Stimulated activated CD4-positive, alpha-beta T cell treated with anti-CD3 and anti-CD28 coated beads, Interleukin-2, amount 100 ng/mL, for 48 hours (primary cell): ENCODE measurements at places on chromosomes 7 and 10.

GRCh38 chr7:30459591-30460245 lies 18.9 kb downstream of the NOD1 start:
- DNase-seq: no peak

GRCh38 chr7:64429232-64429631 lies 115.5 kb downstream of the ZNF736 start:
- DNase-seq: no peak

DNA sequence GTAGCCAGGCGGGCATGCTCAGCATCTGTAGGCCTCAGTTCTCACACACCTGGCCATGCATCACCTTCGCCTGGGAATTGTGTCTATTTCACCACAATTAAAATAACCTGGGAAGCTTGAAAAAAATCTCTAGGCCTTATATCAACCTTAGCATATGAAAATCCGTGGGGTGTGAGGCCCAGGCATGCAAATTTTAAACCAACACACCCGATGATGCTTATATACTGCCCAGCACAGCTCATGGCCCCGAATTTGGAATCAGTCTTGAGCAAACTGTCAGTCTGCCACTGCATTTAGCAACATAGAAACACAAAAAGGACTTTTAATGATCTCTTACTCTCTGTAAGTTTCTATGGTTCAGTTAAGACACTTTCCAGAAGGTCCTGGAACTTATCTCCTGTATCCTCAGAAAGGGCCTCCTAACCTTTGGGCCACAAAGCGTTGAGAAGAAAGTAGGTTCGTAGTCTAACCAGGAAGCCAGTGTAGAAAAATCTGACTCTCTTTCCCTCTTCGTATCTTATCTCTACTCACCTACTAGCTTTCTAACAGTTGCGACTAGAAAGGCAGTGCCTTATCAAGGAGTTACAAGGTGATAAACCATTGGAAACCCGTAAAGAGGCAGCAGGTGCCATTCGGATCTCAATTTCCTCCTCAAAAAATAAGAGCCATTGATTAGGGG lies 12.0 kb upstream of the DMBT1 start:
- DNase-seq: no peak

DNA sequence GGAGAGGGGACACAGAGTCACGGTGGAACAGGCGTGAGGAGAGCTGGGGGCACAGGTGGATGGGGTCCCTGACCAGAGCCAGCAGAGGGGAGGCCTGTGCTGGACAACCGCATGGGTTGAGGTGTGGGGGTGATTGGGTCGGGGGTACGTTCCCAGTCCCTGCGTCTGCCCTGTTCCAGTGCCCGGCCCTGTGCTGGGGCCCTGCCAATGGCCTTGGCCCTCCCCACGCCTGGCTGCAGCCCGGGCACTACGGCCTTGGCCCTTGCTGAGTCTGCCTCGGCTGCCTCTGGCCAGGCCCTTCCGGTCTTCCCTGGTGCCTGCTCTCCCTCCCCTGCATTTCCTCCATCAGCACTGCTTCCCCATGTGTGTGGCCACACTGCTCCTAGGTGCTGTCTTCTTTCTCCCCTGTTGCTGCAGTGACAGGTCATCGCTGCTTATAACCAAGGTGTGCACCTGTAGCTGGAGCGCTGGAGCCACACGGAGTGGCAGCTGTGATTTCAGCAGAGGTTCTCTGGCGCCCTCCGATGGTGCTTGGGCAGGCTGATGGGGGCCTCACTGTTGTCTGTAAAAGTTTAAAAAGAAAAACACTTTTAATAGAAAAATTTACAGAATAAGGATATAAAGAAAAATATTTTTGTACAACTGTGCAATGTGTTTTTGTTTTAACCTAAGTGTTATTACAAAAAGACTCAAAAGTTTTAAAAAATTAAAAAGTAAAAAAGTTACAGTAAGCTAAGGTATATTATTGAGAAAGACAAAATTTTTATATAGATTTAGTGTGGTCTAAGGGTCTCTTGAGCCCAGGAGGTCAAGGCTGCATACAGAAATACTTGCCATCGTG lies 45.2 kb upstream of the BHLHA15 start:
- peak; percentile 48 for DNase-seq

GRCh38 chr7:1969459-1970284 lies 263.1 kb downstream of the MAD1L1 start:
- no peak for DNase-seq

GRCh38 chr10:113045147-113046055 lies 95.4 kb downstream of the TCF7L2 start:
- DNase-seq: no peak

DNA sequence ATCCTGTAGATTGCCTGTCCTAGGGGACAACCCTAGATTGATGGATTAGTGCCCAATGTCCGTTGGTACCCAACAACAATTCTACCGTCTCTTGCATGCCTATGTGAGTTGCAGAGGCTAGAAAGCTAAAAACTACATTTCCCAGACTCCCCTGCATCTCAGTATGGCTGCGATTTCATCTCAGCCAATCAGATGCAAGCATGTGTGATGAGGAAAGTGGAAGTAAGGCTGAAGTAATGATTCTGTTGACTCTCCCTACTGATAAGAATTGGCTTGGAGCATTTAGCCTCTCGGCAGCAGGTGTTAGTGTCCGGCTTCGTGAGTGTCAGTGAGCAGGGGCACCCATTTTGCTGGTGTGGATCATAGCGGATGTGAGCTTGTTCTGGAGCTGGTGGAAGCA lies 171.9 kb downstream of the FGFR2 start:
- no peak for DNase-seq

- no peak for DNase-seq
These were observed 10.1 kb upstream of the TMEM196 start for GRCh38 chr7:19783541-19783940.

- DNase-seq: no peak
These were observed 286.9 kb downstream of the PTEN start for GRCh38 chr10:88150339-88150738.

- no peak for DNase-seq
These were observed 9.5 kb upstream of the TBX20 start for GRCh38 chr7:35263396-35263795.
